ENCODE measurements at places on chromosomes 1 and 21. TPM values are rescaled to one million over a fixed set of nuclear protein-coding genes. Genes with fewer than 3 reads are reported as not detected.

DNA sequence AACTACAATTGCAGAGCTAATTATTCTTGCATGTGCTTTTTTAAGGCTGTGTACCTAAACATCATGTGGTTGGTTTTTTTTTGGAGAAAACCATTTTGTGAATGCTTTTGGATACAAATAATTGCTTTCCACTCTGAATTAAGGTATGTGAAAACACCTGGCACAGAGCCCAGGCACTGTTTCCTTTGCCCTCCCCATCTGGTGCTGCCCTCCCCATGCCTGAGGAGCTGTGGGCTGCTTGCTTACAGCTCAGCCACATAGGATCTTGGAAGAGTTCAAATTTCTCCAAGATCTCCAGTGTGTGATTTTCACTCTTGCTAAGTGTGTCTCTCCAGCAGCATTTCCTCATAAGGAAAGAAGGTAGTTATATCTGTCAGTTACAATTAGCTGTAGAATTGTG is 27.8 kb downstream of the DNM3 start:
- DNase-seq = peak; percentile 56

GRCh38 chr21:34523019-34523555 is 11.1 kb upstream of the KCNE1 start:
- no peak for DNase-seq

DNA sequence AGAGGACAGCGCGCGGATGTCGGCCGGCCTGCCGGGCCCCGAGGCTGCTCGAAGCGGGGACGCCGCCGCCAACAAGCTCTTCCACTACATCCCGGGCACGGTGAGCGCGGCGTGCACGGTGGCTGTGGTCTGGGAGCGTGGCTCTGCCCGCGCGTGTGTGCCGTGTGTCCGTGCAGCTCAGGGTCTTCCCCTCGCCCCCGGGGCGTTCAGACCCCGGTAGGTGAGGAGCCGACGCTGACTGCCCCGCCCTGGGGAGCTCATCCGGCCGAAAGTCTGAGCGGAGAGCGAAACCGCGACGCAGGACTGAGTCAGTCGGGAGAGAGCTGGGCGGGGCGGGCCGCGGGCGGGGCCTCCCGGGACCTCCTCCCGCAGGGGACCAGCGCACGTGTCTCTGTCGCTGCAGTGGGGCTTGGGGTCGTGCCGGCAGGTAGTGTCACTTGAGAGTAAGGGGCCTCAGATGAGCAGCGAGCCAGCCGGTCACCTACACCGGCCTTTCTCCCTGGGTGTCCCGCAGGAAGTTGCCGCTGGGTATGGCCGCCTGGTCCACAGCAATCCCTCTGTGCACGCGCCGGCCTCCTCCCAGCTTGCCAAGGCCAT is 520 bp downstream of the PLEKHN1 start:
- DNase-seq = peak; percentile 26

- peak; percentile 99 for DNase-seq
These were observed 28.2 kb downstream of the VAV3 start for GRCh38 chr1:107936498-107937481.

DNA sequence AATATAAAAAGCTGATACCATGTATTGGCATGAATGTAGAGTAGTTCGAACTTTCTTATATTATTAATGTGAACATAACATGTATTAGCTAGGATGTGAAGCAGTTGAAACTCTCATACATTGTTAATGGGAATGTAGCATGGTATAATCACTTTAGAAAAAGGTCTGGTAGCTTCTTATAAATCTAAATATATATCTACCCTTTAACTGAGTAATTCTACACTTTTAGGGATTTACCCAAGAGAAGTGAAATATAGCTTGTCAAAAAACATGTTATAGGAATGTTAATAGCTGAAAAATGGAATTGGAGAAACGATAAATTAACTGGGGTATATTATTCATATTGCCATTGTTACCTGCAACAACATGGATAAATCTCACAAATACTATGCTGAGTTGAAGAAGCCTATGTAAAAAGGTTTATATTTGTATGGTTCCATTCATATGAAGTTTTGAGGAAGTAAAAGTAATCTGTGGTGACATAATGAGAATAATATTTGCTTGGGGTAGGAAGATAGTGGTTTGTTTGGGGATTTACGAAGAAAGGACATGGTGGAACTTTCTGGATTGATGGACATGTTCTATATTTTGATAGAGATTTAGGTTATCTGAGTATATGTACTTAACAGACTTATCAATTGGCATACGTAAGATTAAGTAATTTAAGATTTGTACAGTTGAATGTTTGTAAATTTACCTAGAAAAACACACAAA is 76.6 kb downstream of the MAST2 start:
- no peak for DNase-seq

The SLC45A3 gene
- total RNA-seq = 5.6 TPM

- DNase-seq = peak; percentile 23
These were observed 24.8 kb downstream of the GABPA start for GRCh38 chr21:25759573-25759972.

- DNase-seq = no peak
These were observed 98.5 kb downstream of the GALNT2 start for GRCh38 chr1:230165536-230165935.

DNA sequence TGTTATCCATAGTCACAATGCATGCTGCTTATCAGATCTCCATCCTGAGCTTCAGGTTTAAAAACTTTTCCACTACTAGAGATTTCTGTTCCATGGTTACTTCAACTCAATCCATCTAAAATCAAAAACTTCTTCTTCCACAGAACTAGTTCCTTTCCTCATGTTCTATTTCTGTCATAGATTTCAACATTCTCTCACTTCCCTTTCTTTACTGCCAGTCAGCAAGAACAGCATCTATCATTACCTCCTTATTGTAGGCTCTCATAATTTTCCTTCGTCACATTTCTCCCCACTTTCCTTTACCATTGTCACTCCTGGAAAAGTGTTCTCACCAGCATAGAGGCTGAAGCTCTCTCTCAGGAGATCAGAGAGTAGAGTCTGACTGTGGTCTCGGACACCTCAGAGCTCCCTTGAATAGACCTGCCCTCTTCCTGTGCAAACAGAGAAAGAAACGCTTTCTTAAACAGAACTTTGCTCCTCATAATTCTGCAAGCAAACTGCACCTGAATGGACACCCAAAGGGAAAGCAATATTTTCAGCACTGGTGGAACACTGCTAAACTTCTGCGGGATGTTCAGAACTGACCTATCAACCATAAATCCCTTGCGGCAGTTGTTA is 48.7 kb upstream of the KIRREL1 start:
- DNase-seq = no peak

DNA sequence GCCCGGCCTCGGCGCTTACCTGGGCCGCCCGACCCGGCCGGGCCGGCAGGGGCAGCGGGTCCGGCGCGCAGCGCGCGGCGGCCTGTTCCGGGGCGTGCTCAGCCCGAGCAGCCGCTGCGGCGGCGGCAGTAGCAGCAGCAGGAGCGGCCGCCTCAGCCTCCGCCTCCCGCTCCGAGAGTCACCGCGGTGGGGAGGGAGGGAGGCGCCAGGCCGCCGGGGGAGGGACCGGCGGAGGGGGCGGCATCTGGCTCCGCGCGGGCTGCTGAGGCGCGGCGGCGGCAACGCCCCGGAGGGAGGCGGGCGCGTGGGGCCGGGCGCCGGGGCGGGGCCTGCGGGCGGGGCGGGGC is at the start of gene CTNNBIP1:
Gene CTNNBIP1, minus strand, starts transcription at position 194 of the 347 bp plus-strand sequence. CDS start 38,205 bp downstream, outside the sequence.
- DNase-seq = no peak

- peak; percentile 68 for DNase-seq
These were observed at the start of gene MTARC2 for GRCh38 chr1:220748089-220748934. TSS of gene MTARC2 (plus strand) at chr1:220748322. CDS start at chr1:220748532, 210 bp downstream.

DNA sequence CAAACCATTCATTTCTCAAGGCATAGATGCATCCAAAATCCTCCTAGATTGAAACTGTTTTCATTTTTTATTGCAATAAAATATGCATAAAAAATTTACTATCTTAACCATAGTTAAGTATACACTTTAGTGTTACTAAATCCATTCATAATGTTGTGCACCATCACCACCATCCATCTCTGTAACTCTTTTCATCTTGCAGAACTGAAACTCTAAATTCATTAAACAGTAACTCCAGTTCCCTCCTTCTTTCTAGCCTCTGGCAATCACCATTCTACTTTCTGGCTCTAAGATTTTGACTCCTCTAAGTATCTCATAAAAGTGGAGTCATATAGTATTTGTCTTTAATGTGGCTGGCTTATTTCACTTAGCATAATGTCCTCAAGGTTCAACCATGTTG is 236.8 kb downstream of the SMYD3 start:
- no peak for DNase-seq

The MRPL24 gene
- total RNA-seq = 40.8 TPM

The KIF26B gene
- total RNA-seq = 5.4 TPM

GRCh38 chr1:168396508-168396907 is 115.8 kb downstream of the TBX19 start:
- DNase-seq = no peak

The ISG20L2 gene
- total RNA-seq = 6.3 TPM

GRCh38 chr1:175810305-175810704 is 66.9 kb upstream of the TNR start:
- DNase-seq = no peak

The PEX14 gene
- total RNA-seq = 10.2 TPM

The B3GALT5 gene
- 2.3 TPM for total RNA-seq

GRCh38 chr1:243765676-243766075 is 84.4 kb downstream of the AKT3 start:
- DNase-seq = no peak

DNA sequence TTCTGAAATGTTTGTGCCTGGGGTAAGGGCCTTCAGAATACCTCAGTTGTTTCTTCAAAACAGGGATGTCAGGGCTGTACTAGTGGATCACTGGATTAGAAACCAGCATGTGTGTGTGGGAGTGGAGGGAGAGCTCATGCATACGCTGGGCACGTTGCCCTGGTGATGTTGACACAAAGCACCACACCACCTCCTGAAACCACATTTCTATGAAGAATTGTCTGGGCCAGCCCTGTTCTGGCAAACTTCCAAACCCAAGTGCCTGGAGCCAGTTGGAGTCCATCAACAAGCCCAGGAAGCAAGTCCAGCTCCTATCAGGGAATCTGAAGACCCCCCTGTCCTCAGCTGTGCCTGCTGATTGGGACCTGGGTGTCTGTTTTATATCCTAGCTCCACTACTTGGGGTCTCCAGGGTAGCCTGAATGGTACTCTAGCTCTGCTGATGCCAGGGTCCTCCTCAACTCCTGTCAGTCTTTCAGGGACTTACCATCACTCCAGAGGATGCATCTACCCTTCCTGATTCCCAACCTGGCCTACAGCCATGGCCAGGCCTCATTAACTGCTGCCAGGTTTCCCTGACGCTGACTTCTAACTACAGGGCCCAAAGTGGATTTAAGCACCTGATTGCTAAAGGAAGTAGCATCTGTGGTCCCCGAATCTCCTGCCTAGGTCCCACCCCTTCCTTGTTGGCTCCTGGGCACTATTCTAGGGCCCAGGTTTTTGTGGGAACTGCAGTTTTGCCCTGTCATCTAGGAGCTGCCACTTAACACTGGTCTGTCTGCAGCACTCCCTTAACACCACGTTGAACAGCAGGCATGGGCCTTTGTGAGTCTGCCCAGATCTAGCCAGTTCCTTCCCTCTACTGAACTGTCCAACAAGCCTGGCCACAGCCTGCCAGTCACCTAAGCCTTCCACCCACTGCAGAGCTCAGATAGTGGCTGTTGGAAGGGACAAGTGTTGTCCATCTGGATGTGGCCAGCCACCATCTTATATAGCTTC is 45.5 kb downstream of the LPAR3 start:
- peak; percentile 99 for DNase-seq

DNA sequence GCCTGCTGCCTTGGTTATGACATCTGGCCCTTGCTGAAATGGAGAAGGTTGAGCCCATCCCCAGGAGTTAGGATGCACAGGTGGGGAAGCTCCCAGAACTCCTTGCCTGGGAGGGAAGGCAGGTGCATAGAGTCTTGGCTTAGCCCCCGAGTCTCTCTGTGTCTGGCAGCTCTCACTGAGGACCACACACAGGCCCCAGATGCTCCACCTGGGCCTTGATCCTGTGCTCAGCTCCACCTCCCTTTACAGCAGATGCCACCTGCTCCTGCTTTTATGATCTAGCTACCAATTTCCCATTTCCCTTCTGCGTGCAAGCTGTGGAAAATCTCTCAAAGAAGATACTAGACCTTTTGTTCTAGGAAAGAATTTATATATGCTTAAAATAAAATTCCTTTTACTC is 28.8 kb upstream of the KCNJ6 start:
- DNase-seq = no peak

GRCh38 chr1:234665975-234666605 is 56.1 kb upstream of the IRF2BP2 start:
- DNase-seq = no peak

DNA sequence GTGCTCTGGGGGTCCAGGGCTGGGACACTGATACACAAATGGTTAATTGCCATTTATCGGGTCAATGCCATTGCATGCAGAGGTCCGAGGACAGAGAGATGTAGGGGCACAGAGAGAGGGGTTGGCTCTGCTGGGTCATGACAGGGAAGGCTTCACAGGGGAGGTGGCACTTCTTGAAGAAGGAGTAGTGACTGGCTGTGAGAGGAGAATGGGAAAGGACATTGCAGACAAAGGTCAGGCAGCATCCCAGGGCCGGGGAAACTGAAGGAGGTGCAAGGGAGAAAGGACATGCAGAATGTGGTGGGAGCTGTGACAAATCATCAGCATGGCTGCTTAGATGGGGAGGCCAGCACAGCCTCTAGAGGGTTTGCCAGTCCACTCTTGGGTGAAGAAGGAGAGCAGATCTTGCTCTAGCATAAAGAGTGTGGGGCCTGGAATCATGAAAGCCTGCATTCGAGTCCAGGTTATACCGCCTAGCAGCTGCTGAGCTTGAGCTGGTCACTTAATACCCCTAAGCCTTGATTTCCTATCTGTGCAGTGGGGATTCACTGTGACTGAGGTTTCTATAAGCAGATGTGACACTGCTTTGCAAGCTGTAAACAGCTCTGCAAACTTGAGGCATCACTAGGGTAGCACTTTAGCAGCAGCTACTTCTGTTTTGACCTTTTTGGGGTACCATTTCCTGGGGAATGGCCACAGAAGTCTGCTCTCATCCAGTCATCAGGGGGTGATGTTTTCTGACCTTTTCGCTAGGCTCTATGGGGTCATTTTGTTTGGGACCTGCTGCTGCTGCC is 59.2 kb upstream of the EPS8L3 start:
- no peak for DNase-seq

GRCh38 chr1:95249916-95250315 is 15.9 kb downstream of the RWDD3 start:
- no peak for DNase-seq

Data from renal cortical epithelial cell (primary cell).